ENCODE measurements at places on chromosomes 2 and 18. TPM values are rescaled to one million over a fixed set of nuclear protein-coding genes. Genes with fewer than 3 reads are reported as not detected.

The ANKRD29 gene
- total RNA-seq: 4.9 TPM

GRCh38 chr2:8644605-8645175 lies 37.2 kb upstream of the ID2 start:
- no peak overlapping the region for H3K27ac ChIP-seq
- H3K36me3 ChIP-seq: no peaks in the 10 kb centered on the region
- H3K27me3 ChIP-seq: no peaks in the 10 kb centered on the region
- DNase-seq: no peak
- no peak overlapping the region for H3K4me3 ChIP-seq
- peaks cover 2% of the 10 kb centered on the region for H3K4me1 ChIP-seq

DNA sequence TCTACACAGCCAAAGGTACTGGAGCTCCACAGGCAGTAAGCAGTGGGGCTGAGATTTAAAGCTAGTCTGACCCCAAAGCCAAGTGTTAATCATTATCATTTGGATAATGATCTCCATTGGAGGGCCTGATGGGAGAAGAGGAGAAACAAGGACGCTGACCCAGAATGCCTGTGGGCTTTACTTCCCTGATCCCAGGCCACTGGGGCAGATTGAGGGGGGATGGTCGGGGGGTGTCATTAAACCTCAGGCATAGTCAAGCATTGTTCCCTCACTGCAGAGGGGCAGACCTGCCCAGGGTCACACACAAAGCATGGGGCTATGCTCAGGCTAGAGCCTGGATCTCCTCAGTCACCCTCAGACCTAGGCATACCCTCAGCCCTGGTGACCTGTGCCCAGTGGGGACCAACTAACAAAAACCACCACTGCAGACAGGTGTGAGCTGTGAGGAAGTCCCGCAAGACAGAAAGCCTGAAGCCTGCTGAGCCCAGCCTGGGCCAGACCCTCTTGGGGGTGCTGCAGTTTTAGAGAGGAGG lies 53.4 kb downstream of the SDC1 start:
- no peak for DNase-seq
- H3K4me3 ChIP-seq: no peak overlapping the region
- H3K4me1 ChIP-seq: peaks cover 15% of the 10 kb centered on the region
- no peaks in the 10 kb centered on the region for H3K27me3 ChIP-seq

The NPHP1 gene
- total RNA-seq: 11.8 TPM

DNA sequence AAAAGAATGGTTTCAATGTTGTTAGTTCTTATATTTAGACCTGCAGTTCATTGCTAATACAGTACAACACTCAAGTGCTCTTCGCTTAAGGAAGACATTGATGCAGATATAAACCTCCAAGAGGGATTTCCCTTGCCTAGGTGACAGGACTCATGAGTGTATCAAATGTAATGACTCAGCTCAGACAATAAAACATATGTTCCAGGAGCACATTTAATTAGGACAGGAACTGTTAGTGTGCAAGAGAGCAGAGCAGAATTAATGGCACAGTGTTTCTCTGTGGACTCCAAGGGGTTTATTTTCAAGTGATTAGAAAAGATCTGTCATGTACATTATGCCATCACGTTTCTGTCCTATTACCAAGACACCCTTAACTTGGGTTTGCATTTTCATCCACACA lies 375.0 kb downstream of the LRRTM4 start:
- no peak for DNase-seq
- no peak overlapping the region for H3K4me3 ChIP-seq
- no peaks in the 10 kb centered on the region for H3K36me3 ChIP-seq
- H3K4me1 ChIP-seq: no peaks in the 10 kb centered on the region
- no peak overlapping the region for H3K27ac ChIP-seq

The DYSF gene
- 19.8 TPM for total RNA-seq

DNA sequence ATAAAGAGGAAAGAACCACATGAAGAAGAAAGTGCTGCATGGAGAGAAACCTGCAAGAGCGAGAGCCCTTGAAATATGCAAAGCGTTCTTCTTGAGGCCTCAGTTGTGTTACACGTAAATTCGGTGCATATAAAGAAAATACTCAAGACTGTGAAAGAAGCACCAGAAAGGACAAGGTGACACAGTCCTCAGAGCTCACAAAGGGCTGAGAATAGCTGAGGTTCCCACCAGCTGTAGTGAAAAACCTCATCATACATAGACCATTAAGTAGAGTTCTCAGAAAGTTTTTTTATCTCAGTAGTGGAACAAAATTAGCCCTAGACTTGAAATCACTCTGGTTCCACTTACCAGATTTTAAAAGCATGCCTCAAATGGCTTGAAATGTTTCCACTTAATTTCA lies 980.7 kb upstream of the CRIM1 start:
- H3K4me1 ChIP-seq: no peaks in the 10 kb centered on the region
- H3K36me3 ChIP-seq: no peaks in the 10 kb centered on the region
- no peak overlapping the region for H3K4me3 ChIP-seq
- no peaks in the 10 kb centered on the region for H3K27me3 ChIP-seq
- H3K27ac ChIP-seq: no peak overlapping the region
- no peak for DNase-seq

- DNase-seq: no peak
- no peak overlapping the region for H3K4me3 ChIP-seq
- H3K36me3 ChIP-seq: no peaks in the 10 kb centered on the region
- H3K27ac ChIP-seq: no peak overlapping the region
- peaks cover 7% of the 10 kb centered on the region for H3K4me1 ChIP-seq
These were observed 214.7 kb downstream of the TGIF1 start for GRCh38 chr18:3664563-3665178.

DNA sequence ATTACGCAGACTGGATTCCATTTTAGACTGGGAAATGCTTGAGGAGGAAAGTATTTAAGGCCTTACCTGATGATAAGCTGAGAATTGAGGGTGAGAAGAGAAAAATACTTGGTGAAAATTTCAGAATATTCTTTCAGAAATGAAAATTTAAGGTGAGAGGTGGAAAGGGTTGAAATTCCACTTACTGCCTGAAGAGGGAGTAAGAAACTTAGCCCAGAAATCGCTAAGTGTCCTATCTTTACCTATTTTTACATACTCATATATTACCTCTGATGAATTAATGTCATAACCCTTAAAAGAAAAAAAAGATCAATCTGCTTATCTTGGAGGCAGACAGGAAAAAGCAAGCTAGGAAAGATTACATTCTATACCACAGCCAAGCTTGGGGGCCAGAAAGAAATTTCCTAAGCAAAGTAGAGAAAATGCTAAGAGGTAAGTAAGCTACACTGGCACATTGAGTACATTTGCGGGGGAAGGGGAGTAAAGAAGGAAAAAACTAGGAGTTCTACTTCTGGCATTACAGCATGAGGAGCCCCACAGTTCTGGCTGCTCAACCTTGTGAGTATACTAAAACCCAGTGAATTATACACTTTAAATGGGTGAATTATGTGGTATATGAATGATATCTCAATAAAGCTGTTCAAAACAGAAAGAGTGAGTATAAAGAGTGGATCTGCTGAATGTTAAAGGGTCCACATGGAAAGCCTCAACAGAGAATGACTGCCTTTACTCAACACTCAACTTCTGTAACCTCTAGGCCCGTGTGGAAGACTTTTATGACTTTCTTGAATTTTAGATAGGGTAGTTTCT lies 33.8 kb downstream of the SMC6 start:
- no peaks in the 10 kb centered on the region for H3K4me1 ChIP-seq
- H3K36me3 ChIP-seq: peaks cover 4% of the 10 kb centered on the region
- H3K27ac ChIP-seq: no peak overlapping the region

The REG1B gene
- total RNA-seq: 11.0 TPM

DNA sequence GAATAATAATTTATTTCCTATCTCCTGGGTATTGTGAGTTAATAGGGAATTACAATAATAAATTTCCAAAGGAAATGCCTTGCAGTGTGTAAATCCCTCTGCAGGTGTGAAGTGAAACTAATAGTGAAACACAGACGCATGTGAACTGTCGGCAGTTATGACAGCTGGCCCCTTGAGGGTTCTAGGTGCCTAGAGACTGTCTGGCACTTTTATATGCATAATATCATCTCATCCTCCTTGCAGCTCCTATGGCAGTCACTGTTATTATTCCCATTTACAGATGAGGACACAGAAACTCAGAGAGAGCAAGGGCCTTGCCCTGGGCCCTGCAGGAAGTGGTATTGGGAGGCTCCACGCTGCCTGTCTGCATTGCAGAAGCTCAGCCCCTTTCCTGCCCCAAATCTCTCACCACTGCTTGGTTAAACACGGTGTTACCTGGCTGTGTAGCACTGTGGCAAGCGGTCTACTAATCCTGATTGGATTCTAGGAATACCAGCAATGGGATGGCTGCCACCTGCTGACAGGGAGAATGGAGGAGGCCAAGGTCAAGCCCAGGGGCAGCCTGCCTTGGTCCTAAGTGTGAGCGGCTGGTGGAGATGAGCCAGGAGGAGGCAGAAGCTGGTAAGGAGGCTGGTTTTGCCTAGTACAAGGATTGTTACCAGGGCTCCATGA lies 32.8 kb upstream of the ACKR3 start:
- no peak overlapping the region for H3K4me3 ChIP-seq
- H3K27ac ChIP-seq: no peak overlapping the region
- no peaks in the 10 kb centered on the region for H3K36me3 ChIP-seq
- no peak for DNase-seq

DNA sequence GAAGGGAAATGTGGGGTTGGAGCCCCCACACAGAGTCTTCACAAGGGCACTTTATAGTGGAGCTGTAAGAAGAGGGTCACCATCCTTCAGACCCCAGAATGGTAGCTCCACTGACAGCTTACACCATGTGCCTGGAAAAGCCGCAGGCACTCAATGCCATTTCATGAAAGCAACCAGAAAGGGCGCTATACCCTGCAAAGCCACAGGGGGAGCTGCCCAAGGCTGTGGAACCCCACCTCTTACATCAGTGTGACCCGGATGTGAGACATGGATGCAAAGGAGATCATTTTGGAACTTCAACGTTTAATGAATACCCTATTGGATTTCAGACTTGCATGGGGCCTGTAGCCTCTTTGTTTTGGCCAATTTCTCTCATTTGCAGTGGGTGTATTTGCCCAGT lies 694.7 kb downstream of the CBLN2 start:
- DNase-seq: no peak
- no peaks in the 10 kb centered on the region for H3K36me3 ChIP-seq
- H3K4me3 ChIP-seq: no peak overlapping the region
- no peak overlapping the region for H3K27ac ChIP-seq
- H3K27me3 ChIP-seq: no peaks in the 10 kb centered on the region

The CD8A gene
- total RNA-seq: 5.9 TPM

The GPR45 gene
- total RNA-seq: not detected

- no peak overlapping the region for H3K27ac ChIP-seq
- DNase-seq: no peak
These were observed 374.7 kb downstream of the LNPK start for GRCh38 chr2:175627405-175627804.

GRCh38 chr2:99356853-99357252 lies 19.7 kb downstream of the EIF5B start:
- H3K27me3 ChIP-seq: no peaks in the 10 kb centered on the region
- no peak overlapping the region for H3K27ac ChIP-seq
- no peaks in the 10 kb centered on the region for H3K4me1 ChIP-seq
- no peak for DNase-seq

The CD8B2 gene
- total RNA-seq: 0.09 TPM

The DES gene
- total RNA-seq: 74.2 TPM

DNA sequence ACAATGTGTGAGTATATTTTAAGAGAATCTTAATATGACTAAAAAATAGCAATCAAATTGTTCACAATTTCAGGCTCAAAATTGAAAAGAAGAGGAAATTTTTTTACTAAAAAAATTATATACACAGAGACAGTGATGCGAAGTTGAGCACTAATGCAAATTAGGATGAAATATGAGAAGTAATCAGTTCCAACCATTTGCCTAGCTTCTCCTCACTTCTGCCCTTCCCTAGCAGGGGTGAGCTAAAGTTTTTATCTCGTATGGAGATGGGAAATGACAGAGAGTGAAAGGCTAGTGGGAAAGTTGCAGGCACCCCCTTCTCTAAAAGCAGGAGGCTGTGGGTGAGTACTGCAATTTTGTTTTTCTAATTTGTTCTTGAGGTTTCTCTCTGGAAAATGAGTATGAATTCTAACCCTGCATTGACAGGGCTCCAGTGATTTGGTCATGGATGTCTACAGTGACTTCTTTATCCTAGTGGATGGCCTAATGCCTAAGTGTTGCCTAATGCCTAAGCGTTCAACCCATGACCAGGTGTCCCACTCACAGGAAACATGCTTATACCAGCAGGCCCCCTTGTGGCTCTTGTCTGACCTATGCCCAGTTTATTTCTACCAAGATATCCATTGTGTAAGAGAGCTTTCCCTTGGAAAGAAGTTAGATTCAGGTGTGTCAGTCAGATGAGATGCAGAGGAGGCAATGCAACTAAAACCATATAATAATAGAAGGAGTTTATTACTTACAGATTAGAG lies 78.0 kb upstream of the HNMT start:
- H3K27me3 ChIP-seq: no peaks in the 10 kb centered on the region
- no peak for DNase-seq
- no peaks in the 10 kb centered on the region for H3K36me3 ChIP-seq
- H3K4me1 ChIP-seq: no peaks in the 10 kb centered on the region
- H3K4me3 ChIP-seq: no peak overlapping the region
- no peak overlapping the region for H3K27ac ChIP-seq

The EGR4 gene
- total RNA-seq: not detected

DNA sequence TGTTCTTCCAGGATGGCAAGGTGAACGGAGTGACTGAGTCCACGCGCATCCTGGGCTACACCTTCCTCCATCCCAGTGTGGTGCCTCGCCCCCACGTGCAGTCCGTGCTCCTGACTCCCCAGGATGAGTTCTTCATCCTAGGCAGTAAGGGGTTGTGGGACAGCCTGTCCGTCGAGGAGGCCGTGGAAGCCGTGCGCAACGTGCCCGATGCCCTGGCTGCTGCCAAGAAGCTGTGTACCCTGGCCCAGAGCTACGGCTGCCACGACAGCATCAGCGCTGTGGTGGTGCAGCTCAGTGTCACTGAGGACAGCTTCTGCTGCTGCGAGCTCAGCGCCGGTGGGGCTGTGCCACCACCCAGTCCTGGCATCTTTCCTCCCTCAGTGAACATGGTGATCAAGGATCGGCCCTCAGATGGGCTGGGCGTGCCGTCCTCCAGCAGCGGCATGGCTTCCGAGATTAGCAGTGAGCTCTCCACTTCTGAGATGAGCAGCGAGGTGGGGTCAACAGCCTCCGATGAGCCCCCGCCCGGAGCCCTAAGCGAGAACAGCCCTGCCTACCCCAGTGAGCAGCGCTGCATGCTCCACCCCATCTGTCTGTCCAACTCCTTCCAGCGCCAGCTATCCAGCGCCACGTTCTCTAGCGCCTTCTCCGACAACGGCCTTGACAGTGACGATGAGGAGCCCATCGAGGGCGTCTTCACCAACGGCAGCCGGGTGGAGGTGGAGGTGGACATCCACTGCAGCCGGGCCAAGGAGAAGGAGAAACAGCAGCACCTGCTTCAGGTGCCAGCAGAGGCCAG lies 263.1 kb downstream of the PHLPP1 start:
- peaks cover 13% of the 10 kb centered on the region for H3K36me3 ChIP-seq
- no peaks in the 10 kb centered on the region for H3K4me1 ChIP-seq
- DNase-seq: no peak
- H3K4me3 ChIP-seq: no peak overlapping the region
- no peak overlapping the region for H3K27ac ChIP-seq
- no peaks in the 10 kb centered on the region for H3K27me3 ChIP-seq

GRCh38 chr2:65658881-65659280 lies 226.5 kb upstream of the SPRED2 start:
- H3K4me1 ChIP-seq: no peaks in the 10 kb centered on the region
- H3K36me3 ChIP-seq: no peaks in the 10 kb centered on the region
- no peak overlapping the region for H3K4me3 ChIP-seq
- H3K27ac ChIP-seq: no peak overlapping the region
- DNase-seq: no peak
- no peaks in the 10 kb centered on the region for H3K27me3 ChIP-seq

Data from kidney (tissue), 22 donors.